Lung (tissue), 17 donors: ENCODE measurements at places on chromosomes 3 and 15. TPM values are rescaled to one million over a fixed set of nuclear protein-coding genes. Genes with fewer than 3 reads are reported as not detected.

SLCO3A1 gene
- total RNA-seq = 56.3 TPM

C15orf62 gene
- 0.58 TPM for total RNA-seq

SLC24A5 gene
- total RNA-seq = not detected

SMCO1 gene
- total RNA-seq = not detected

- DNase-seq = peak; percentile 61
Observed at GRCh38 chr15:94360251-94360685, 128.9 kb downstream of the MCTP2 start.

GRCh38 chr3:35446896-35447295 is 192.4 kb upstream of the ARPP21 start:
- DNase-seq = no peak

SAMD7 gene
- total RNA-seq = not detected

- no peak for DNase-seq
Observed at GRCh38 chr3:128794067-128794768, 68.2 kb downstream of the RAB7A start.

- DNase-seq = no peak
Observed at GRCh38 chr3:58258392-58259055, 20.9 kb downstream of the ABHD6 start.

STXBP5L gene
- total RNA-seq = not detected
